Activated naive CD8-positive, alpha-beta T cell treated with anti-CD3 and anti-CD28 coated beads for 36 hours (primary cell): ENCODE measurements at places on chromosomes 4 and X.
A peak's percentile ranks its signal among the peaks of the same experiment; 100 is the strongest.

DNA sequence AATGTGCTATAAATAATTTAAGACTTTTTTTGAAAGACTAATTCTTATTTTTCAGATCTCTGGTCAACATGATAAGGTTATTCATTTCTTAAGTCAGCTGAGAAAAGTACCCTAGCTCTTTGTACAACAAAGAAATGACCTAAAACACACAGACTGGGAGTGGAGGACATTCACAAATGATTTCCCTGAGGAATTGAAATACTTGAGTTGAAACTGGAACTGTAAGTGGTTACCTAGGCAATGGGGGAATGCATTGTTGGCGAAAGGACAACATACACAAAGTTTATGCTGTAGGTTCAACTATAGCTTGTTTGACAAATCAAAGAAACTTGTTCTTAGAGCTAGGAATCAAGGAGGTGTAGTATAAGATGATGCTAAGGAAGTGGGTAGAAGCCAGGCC, 915.5 kb downstream of the FAT4 start:
- H3K36me3 ChIP-seq: no peaks in the 10 kb centered on the region
- H3K27me3 ChIP-seq: no peaks in the 10 kb centered on the region
- DNase-seq: no peak
- H3K27ac ChIP-seq: no peak overlapping the region

DNA sequence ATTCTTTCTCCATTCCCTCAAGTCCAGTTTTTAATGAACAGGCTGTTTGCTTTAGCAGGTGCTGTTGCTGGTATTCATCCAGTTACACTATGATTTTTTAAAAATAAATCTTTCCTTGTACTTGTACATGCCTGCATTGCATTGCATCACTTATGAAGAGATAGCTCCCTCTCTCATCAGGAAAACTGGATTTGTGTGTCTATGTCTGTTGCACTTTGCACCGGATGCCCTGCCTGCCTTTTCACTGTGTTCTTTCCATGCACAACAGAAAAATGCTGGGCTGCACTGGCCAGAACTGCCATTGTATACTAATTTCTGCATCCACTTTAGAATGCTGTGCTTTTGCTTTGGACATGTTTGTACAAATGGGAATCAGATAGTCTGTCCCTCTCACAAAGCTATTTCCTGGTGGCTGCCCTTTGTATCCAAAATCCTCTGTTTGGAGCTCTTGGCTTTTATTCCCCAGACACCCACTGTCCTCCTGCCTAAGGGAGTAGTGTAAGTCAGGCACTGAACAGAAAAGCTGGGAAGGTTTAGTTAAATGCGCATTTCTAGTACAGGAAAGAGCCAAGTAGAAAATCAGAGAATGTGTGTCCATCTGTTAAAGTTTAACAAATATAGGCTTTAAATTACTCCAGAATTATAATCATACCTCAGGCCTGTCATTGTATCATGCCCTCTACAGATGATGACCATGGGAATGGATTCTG, 119.1 kb downstream of the MBNL3 start:
- peaks cover 5% of the 10 kb centered on the region for H3K36me3 ChIP-seq
- DNase-seq: no peak
- no peak overlapping the region for H3K4me3 ChIP-seq

DNA sequence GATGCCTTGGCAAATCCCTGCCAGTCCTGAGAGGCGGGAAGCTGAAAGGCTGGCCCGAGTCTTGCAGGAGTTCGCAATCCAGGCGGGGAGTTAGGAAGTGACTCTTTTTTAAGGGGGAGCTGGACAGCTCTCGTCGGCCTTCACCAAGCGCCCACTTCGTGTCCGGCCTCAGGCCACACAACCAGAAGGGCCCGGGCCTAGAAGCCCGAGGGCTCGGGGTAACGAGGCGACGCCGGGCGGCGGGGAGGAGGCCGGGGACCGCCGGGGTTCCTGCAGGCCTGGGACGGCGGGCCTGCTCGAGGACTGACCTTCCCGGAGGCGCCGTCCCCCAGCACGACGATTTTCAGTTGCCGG, 395 bp downstream of the RAB28 start:
- peak overlapping the region; percentile 91 for H3K4me3 ChIP-seq
- H3K27me3 ChIP-seq: peaks cover 5% of the 10 kb centered on the region
- peaks cover 1% of the 10 kb centered on the region for H3K36me3 ChIP-seq
- H3K27ac ChIP-seq: peak overlapping the region; percentile 64

GRCh38 chrX:123215397-123216089, 31.5 kb downstream of the GRIA3 start:
- H3K4me1 ChIP-seq: no peaks in the 10 kb centered on the region
- H3K36me3 ChIP-seq: no peaks in the 10 kb centered on the region
- no peaks in the 10 kb centered on the region for H3K27me3 ChIP-seq

GRCh38 chr4:67687636-67688035, 13.3 kb downstream of the UBA6 start:
- no peak for DNase-seq
- H3K4me3 ChIP-seq: no peak overlapping the region
- no peaks in the 10 kb centered on the region for H3K27me3 ChIP-seq
- peaks cover 35% of the 10 kb centered on the region for H3K4me1 ChIP-seq
- peaks cover 41% of the 10 kb centered on the region for H3K36me3 ChIP-seq

DNA sequence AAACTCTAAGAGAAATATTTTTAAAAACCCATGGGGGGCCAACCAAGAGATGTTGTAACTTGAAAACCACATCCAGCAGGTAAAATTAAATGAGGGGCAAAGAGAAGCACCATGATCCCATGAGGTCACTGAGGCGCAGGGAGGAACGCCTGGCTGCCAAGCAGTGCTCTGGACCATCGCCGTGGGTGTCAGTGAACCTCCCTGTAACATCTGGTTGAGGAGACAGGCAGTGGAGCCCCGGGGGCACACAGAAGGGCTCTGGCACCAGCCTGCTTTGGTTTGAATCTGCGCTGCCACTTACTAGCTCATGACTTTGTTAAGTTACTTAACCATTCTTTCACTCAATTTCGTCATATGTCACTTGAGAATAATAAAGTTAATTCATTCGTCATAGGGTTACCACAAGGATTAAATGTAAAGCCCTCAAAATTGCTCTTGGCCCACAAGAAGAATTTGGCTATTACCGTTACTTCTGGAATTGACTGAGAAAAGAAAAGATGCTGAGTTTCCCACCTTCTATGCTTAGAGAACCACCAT, 41.6 kb upstream of the SLC25A4 start:
- no peak overlapping the region for H3K27ac ChIP-seq
- H3K4me1 ChIP-seq: no peaks in the 10 kb centered on the region
- H3K4me3 ChIP-seq: no peak overlapping the region
- DNase-seq: no peak
- peaks cover 9% of the 10 kb centered on the region for H3K27me3 ChIP-seq

- no peak overlapping the region for H3K27ac ChIP-seq
- no peaks in the 10 kb centered on the region for H3K36me3 ChIP-seq
- H3K4me3 ChIP-seq: no peak overlapping the region
- peak; percentile 10 for DNase-seq
- H3K4me1 ChIP-seq: no peaks in the 10 kb centered on the region
These were observed 103.7 kb downstream of the SORCS2 start for GRCh38 chr4:7295911-7296660.

DNA sequence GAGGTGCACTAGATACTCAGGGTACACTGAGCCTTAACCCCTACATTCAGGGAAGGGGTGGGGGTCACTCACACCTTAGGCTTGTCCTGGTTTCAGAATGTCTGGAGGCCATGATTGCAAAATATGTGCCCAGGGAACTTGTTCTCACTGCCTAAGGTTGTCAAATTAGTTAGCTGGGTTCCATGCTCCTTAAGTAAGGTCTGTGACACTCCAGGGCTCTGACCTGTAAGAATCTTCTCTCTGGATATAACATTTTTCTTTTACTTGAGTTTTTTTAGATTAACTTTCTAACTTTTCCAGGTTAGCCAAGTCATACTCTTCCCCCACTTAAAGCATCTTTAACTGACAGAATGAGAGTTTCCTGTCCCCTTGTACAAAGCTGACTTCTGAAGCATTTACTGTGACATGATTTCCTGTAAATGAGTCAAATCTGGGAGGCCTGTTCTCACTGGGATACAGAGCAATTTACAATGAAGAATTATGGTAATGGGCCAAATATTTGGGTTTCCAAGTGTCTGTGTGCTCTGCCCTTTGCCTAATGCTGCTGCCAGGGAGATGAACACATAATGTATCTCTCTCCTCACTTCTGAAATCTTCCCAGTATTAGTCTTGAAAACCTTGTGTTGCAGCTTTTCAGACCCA, 101.7 kb downstream of the GATB start:
- peak overlapping the region; percentile 81 for H3K27ac ChIP-seq
- no peak for DNase-seq

GRCh38 chr4:72690771-72691170, 121.8 kb upstream of the ADAMTS3 start:
- no peak overlapping the region for H3K4me3 ChIP-seq
- no peak overlapping the region for H3K27ac ChIP-seq
- no peaks in the 10 kb centered on the region for H3K36me3 ChIP-seq
- no peak for DNase-seq
- peaks cover 11% of the 10 kb centered on the region for H3K27me3 ChIP-seq
- no peaks in the 10 kb centered on the region for H3K4me1 ChIP-seq

- H3K27ac ChIP-seq: peak overlapping the region; percentile 70
- no peak overlapping the region for H3K4me3 ChIP-seq
- no peaks in the 10 kb centered on the region for H3K36me3 ChIP-seq
- H3K4me1 ChIP-seq: peaks cover 15% of the 10 kb centered on the region
- H3K27me3 ChIP-seq: peaks cover 19% of the 10 kb centered on the region
These were observed 17.9 kb upstream of the NSUN7 start for GRCh38 chr4:40731792-40732245.

GRCh38 chrX:136519069-136519468, 12.9 kb upstream of the VGLL1 start:
- DNase-seq: no peak
- no peaks in the 10 kb centered on the region for H3K27me3 ChIP-seq
- no peak overlapping the region for H3K4me3 ChIP-seq
- peaks cover 6% of the 10 kb centered on the region for H3K4me1 ChIP-seq

DNA sequence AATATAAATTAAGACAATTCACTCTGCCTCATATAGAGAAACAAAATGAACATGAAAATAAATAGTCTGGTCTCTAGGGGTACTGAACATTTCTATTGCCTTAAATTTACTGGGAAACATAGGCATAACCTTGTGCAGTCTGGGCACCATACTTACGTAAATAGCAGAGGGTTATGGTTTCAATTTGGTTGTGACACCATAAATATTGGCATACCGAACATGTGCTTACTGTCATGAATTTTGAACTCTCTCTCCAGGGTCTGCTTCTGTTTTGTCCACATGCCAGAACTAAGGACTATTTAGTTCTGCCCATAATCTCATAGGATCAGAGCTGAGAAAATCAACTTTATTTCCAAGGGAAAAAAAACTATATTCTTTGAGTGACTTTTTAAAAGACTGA, 17.6 kb downstream of the PDGFC start:
- no peak overlapping the region for H3K27ac ChIP-seq
- H3K4me3 ChIP-seq: no peak overlapping the region
- no peak for DNase-seq
- H3K4me1 ChIP-seq: no peaks in the 10 kb centered on the region
- H3K27me3 ChIP-seq: no peaks in the 10 kb centered on the region

GRCh38 chr4:185535612-185536410, 504 bp upstream of the PDLIM3 start:
- H3K27me3 ChIP-seq: peaks cover 38% of the 10 kb centered on the region
- no peak for DNase-seq
- no peaks in the 10 kb centered on the region for H3K36me3 ChIP-seq
- H3K27ac ChIP-seq: no peak overlapping the region

DNA sequence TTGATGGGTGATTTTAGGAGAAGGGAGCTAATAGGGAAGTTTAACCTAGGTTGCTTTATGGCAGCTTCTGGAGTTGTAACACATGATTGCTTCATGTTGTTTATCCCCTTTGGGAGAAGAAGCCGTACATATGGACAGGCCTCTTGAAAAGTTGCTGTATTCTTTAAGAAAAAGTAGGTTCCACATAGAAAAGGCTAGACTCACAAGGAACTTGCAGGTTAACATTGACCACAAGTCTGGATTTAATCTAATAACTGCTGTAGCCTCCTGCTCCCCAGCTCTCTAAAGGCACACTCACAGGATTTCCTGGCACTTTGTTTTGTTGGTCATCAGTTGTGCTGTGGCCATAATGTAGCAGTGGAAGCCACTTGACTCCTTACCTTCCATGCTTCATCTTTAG, 19.7 kb downstream of the FNIP2 start:
- H3K4me3 ChIP-seq: no peak overlapping the region
- DNase-seq: no peak
- no peak overlapping the region for H3K27ac ChIP-seq
- peaks cover 17% of the 10 kb centered on the region for H3K4me1 ChIP-seq
- no peaks in the 10 kb centered on the region for H3K36me3 ChIP-seq
- H3K27me3 ChIP-seq: no peaks in the 10 kb centered on the region

- no peak for DNase-seq
- no peak overlapping the region for H3K4me3 ChIP-seq
- no peaks in the 10 kb centered on the region for H3K27me3 ChIP-seq
- no peaks in the 10 kb centered on the region for H3K36me3 ChIP-seq
- peaks cover 19% of the 10 kb centered on the region for H3K4me1 ChIP-seq
- H3K27ac ChIP-seq: peak overlapping the region; percentile 94
These were observed 50.6 kb upstream of the ACSL4 start for GRCh38 chrX:109783701-109784079.

DNA sequence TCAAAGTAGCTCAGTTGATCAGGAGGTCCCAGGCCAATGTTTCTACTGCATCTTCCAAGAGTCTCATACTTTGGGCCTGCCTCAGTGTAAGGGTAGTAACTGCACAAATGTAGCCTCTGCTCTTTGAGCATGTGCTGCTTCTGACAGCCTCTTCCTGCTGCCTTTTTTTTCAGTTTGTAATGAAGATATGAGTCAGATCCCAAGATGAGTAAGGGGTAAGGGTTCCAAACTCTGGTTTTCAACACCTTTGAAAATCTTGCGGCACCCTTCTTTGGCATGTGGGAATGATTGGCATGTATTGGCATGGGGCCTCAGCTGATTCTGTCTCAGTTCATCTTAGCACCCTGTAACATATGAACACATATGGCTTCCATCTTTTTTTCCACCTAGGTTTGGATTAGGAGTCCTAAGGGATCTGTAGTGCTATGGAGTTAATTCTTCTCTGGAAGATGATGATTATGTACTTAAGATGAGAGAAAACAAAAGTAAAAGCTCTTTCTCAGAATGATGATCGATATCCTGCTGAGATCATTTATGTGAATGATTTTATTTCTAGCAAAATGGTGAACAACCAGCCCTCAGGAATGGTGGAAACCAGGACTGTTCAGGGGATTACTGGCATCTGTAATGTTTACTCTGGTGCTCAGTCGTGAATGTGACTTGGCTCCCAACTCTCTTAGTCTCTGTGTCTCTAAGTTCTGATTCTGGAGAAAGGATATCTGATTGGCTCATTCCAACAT, 118.7 kb upstream of the PRPS2 start:
- H3K4me3 ChIP-seq: no peak overlapping the region
- DNase-seq: no peak
- H3K36me3 ChIP-seq: no peaks in the 10 kb centered on the region
- no peak overlapping the region for H3K27ac ChIP-seq

GRCh38 chrX:44843318-44843702, 511 bp upstream of the DUSP21 start:
- no peak overlapping the region for H3K27ac ChIP-seq
- no peaks in the 10 kb centered on the region for H3K27me3 ChIP-seq
- H3K36me3 ChIP-seq: peaks cover under 1% of the 10 kb centered on the region
- H3K4me3 ChIP-seq: no peak overlapping the region
- no peaks in the 10 kb centered on the region for H3K4me1 ChIP-seq

GRCh38 chrX:46912603-46913491, 626 bp downstream of the JADE3 start:
- peak overlapping the region; percentile 77 for H3K4me3 ChIP-seq
- peak; percentile 35 for DNase-seq
- peaks cover 1% of the 10 kb centered on the region for H3K36me3 ChIP-seq
- H3K27me3 ChIP-seq: peaks cover 59% of the 10 kb centered on the region
- H3K27ac ChIP-seq: no peak overlapping the region

- H3K27ac ChIP-seq: no peak overlapping the region
- H3K4me1 ChIP-seq: no peaks in the 10 kb centered on the region
- H3K36me3 ChIP-seq: no peaks in the 10 kb centered on the region
- no peak for DNase-seq
- no peak overlapping the region for H3K4me3 ChIP-seq
These were observed 150.5 kb upstream of the DDIT4L start for GRCh38 chr4:100340512-100341485.
